CMK (cell line): ENCODE measurements at places on chromosomes 2 and 18.

DNA sequence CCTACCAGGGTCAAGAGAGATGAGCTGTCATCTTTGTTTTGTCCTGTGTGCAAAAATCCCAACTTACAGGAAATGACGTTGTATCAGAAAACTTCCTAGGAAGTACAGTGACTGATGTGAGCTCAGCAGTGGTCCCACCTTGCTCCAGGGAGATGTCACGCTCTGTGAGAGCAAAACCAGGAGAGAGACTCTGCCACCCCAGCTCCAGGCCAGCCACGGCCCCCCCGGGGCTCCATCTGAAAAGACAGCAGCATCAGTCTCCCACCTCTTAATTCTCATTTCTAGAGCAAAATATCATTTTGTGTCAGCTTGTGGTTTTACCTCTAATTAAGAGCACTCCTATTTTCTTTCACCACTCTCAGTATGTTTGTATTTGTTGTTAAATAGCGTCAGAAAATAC, 57.5 kb downstream of the MYL12B start:
- no peak for DNase-seq

GRCh38 chr2:204115137-204116056, 178.8 kb downstream of the ICOS start:
- no peak for DNase-seq

DNA sequence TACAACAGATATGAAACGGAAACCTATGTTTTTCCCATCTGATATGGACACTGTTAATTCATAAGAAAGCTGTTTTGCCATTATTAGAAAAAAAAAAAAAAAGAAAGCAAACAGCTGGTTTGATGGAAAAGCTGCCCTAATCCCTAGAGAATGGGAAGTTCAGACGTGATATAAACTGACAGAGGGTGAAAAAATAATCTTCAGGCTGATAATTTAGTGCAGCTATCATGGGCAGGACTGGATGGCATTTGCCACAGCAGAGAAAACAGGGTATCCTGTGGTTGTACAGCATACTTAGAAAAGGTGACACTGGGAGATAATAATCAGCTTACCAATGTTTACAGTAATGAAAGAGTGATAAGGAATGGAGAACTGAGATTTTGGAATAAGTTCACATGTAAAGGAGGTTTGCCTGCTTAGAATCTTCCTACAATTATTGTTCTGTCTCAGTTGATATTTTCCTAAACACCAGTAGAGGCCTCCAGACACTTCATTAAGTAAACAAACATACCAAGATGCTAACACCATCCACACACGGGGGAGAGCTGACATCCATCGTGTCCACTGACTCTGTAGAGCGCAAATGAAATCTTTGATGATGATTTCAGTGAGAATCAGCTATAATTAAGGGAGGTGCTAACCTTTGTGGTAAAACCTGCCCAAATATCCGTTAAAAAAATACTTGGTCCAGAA, 211.6 kb upstream of the MMADHC start:
- no peak for DNase-seq

- no peak for DNase-seq
Measured at GRCh38 chr2:65791404-65791975, 359.1 kb upstream of the SPRED2 start.

DNA sequence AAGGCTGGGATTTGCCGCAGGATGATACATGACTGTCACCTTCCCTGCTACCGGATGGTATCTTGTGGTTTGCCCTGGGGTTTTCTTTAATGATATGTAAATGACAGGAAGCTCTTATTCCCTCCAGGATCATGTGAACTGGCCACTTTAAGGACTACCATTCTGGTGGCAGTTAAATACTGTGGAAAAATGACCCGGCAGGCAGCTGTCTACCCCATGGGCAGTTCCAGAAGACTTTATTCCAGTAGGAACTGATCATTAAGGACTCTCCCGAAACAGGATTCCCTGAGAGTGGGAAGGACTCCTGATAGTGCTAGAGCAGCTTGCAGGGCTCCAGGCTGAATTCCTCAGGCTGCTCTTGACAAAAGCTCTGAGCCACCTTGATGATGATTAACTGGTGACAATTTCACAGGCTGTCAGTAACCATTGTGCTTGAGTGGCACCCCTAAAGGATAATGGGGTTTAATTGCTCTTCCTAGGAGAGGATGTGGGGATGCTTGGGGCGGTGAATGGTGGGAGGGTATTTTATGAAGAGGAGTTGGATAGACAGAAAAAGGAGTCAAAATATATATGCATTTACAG, 212.0 kb downstream of the CPS1 start:
- DNase-seq: no peak

GRCh38 chr2:218865999-218866398, 6.4 kb downstream of the WNT6 start:
- no peak for DNase-seq

DNA sequence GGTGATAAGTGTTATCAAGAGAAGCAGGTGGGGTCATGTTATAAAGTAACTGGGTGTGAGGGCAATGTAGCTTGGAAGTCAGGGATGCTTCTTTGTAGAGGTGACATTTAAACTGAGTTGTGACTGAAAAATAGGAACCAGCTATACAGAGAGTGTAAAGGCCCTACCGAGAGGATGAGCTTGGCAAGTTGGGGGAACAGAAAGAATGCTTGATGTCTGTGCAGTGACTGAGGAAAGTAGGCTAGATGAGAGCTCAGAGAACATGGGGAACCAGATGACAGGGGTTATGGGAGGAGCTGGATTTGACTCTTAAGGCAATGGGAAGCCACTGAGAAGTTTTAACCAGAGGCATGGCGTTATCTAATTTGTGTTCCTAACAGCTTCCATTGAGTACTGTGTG, 115.3 kb downstream of the DOCK10 start:
- no peak for DNase-seq

DNA sequence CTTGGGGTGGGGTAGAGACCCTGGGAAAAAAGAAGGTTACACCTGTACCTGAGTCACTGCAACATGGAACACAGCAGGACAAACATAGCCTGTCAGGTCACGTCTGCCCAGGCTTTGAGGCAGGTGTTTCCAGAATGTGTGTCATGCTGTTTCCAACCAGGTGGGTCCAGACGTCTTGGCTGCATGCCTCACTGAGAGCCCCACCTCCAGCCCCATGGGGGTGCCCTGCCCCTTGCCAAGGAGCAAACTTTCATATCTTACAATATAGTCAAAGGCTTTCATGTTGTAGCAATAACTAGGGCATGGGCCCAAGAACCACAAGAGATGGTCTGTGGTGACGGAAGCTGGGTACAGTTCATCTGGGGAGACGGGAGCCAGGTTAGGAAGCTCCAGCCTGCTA, 499.7 kb downstream of the BCL11A start:
- DNase-seq: no peak

- DNase-seq: no peak
Measured at GRCh38 chr18:56034949-56035348, 447.0 kb upstream of the TCF4 start.

GRCh38 chr2:136985044-136985443, 219.7 kb downstream of the THSD7B start:
- no peak for DNase-seq

- no peak for DNase-seq
Measured at GRCh38 chr2:180374502-180375281, 367.6 kb upstream of the CWC22 start.

GRCh38 chr2:107817378-107817777, 9.3 kb upstream of the RGPD4 start:
- no peak for DNase-seq

- no peak for DNase-seq
Measured at GRCh38 chr2:132515010-132515409, 98.4 kb downstream of the GPR39 start.

DNA sequence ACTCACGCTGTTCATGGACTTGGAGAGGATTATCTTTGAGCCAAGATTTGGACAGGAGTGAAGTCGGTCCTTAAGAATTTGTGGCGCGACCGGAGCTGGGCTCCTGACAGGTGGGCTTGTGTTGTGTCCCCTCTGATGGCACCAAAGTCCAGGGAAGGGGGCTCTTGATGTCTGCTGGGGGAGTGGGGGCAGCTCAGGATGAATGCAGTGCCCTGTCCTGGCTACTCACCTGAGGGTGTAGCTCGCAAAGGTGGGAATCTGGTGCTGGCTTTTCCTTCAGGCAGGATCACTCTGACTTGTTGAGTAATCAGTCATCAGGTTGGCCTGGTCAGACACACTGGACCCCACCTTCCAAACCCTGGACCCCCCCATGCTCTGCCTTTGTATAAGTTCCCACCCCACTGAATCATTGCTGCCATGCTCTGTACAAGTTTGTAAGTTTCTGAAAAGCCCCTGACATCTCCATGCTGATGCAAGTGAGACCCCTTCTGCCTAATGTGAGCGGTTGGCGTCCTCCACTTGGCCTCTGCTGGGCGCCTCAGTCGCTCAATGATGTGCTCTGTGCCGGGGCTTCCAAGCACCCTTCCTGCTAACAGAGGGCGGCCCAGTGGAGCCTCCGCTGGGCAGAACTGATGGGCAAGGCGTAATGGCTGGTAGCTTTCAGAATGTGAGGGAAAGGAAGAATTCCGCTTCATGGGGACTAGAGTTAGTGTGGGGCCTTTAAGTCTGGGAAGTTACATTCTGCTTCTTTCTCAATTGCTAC, 196.1 kb downstream of the MGAT5 start:
- no peak for DNase-seq

GRCh38 chr2:213151437-213152064, at the start of gene IKZF2:
TSS of gene IKZF2 (minus strand) at chr2:213151612. CDS start at chr2:213148629, 2,983 bp downstream.
- DNase-seq: peak; percentile 77
